D721Med (cell line): ENCODE measurements at places on chromosomes 5 and 9.
A peak's percentile ranks its signal among the peaks of the same experiment; 100 is the strongest.

- DNase-seq = no peak
Observed at GRCh38 chr9:79641070-79641469, 69.3 kb downstream of the TLE4 start.

DNA sequence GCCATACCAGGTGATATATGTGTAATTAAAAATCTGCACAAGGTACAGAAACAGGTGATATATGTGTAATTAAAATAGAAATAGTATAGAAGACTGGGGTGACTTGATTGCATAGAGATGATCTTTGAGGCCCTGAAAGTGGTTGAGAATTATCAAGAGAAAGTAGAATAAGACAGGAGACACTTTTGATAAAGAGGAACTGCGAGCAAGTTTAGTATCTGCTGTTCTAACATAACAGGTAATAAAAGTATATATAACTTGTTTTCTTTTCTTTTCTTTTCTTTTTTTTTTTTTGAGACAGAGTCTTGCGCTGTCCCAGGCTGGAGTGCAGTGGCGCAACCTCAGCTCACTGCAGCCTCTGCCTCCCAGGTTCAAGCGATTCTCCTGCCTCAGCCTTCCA, 5.4 kb downstream of the SNX2 start:
- no peak for DNase-seq

GRCh38 chr9:124088476-124088837, 76.9 kb downstream of the LHX2 start:
- no peak for DNase-seq

DNA sequence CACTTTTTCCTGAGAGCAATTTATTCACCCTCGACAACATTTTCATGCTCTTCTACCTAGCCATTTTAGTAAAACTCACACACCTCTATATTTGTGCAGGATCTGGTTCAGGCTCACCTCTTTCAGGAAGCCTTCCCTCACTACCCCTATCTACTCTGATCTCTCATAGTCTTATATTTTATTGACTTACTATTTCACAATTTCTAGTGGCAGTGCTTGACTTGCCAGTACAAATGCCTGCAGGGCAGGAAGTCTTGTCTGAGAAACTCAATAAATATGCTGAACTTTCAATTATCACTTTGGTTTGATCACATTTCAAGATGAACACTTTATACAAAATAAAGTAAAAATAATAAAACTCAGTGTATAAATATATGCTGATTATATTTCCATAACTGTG, 226.8 kb downstream of the CETN3 start:
- DNase-seq = no peak

GRCh38 chr9:111937781-111938426, 41.3 kb downstream of the UGCG start:
- no peak for DNase-seq

DNA sequence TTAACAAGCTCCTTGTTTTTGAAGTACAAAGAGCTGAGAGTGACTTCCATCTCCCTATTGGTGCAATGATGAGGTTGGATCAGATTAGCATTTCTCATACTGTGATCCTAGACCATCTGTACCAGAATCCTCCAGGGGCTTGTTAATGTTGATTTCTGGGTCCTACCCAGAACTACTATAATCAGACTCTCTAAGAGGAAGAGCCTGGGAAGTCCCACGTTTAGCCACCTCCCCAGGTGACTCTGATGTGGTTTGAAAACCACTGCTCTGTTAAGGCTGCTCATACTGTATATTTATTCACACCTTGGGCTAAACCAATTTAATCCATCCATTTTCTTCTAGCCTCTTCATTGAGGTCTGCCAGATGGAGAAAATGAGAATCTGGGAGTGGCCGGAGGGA, 49.6 kb upstream of the SMIM32 start:
- peak; percentile 28 for DNase-seq

DNA sequence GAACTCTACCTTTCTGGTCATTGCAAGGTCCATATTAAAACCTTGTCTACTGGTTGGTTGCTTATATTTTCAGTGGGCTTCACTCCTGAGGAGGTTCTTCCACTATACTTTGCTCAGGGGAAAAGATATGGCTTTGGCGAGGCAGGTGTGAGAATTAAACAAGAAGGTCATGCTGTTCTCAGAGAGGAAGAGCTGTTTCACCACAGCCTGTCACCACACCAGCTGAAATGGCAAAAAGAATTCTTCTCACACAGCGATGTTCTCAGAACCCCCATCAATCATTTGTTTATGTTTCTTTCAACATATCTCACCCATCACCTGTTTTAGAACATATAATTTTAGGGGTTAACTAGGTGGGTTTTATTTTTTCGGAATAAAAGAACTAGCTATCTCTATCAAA, 38.6 kb downstream of the CAPSL start:
- no peak for DNase-seq

DNA sequence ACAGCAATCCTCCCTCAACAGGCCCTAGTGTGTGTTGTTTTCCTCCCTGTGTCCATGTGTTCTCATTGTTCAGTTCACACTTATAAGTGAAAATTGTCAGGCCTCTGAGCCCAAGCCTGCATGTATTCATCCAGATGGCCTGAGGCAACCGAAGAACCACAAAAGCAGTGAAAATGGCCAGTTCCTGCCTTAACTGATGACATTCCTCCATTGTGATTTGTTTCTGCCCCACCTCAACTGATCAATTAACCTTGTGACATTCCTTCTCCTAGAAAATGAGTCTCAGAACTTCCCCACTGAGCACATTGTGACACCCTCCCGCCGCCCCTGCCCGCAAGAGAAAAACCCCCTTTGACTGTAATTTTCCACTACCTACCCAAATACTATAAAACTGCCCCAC, 17.4 kb upstream of the TRPC7 start:
- no peak for DNase-seq

DNA sequence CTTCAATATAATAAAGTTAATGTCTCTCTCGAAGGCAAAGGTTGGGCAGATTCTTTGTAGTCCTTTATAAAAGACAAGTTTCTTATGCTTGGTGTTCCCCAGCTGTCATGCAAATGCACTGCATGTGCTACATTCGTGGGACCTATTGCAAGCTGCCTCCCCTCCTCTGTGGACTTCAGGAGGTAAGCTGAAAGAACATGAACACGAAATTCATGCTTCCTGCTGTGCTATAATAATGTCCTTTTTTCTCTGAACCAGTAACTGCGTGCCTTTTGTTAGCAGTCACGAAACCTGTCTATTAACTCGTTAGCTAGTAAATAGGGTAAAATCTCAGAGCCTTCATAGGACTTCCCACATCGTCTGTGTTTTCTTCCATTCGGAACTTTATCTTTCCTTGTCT, 363.5 kb downstream of the CDH9 start:
- DNase-seq = no peak

DNA sequence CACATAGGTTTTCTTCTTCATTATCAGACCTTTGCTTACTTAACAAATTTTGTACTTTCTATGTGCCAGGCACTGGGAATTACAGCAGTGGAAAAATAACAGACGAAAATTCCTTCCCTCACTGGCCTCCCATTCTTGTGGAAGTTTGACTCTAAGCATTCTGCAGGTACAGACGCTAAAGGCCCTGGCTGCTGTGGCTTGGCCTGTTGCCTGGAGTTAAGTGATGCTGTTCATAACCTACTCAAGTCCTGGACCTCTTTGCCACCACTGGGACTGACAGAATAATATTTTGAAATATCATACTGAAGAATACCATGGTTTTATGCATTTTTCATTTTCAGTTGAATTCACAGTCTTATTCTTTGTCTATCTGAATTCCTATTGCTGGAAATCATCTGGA, 97.3 kb upstream of the SPATA31C2 start:
- no peak for DNase-seq

DNA sequence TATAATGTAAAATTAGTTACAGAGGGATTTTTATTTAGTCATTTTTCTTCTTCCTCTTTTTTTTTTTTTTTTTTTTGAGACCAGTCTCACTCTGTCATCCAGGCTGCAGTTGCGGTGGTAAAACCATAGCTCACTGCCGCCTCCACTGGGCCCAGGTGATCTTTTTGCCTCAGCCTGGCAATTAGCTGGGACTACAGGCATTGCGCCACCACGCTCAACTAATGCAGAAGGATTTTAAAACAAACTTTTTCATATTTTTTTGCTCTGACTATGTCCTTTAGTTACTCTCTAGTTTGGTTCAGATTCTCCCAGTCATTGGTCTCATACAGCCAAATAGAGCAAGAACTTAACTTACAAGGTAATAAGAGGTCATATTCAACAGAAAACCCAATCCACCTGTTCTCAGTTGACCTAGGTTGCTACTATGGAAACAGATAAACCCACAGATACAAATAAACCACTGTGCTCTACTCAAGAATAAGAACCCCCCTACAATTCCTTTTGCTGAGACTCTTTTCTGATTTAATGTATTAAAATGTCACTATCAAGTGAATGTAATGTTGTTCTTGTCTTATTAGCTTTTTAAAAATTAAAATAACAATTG, 50.1 kb upstream of the TTC39B start:
- DNase-seq = no peak

GRCh38 chr5:112064956-112065355, 308.0 kb upstream of the NREP start:
- no peak for DNase-seq

- no peak for DNase-seq
Observed at GRCh38 chr5:141903261-141903660, 20.4 kb upstream of the DELE1 start.

DNA sequence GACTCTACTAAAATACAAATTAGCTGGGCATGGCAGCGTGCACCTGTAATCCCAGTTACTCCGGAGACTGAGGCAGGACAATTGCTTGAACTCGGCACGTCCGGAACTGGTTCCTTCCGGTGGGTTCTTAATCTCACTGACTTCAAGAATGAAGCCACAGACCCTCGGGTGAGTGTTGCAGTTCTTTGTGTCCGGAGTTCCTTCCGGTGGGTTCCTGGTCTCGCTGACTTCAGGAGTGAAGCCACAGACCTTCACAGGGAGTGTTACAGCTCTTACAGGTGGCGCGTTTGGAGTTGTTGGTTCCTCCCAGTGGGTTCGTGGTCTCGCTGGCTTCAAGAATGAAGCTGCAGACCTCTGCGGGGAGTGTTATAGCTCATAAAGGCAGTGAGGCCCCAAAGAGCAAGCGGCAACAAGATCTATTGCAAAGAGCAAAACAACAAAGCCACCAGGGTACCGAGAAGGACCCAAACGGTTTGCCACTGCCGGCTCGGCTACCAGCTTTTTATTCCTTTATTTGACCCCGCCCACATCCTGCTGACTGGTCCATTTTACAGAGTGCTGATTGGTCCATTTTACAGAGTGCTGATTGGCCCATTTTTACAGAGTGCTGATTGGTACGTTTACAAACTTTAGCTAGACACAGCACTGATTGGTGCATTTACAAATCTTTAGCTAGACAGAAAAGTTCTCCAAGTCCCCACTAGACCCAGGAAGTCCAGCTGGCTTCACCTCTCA, 28.6 kb upstream of the SLC6A19 start:
- DNase-seq = no peak

DNA sequence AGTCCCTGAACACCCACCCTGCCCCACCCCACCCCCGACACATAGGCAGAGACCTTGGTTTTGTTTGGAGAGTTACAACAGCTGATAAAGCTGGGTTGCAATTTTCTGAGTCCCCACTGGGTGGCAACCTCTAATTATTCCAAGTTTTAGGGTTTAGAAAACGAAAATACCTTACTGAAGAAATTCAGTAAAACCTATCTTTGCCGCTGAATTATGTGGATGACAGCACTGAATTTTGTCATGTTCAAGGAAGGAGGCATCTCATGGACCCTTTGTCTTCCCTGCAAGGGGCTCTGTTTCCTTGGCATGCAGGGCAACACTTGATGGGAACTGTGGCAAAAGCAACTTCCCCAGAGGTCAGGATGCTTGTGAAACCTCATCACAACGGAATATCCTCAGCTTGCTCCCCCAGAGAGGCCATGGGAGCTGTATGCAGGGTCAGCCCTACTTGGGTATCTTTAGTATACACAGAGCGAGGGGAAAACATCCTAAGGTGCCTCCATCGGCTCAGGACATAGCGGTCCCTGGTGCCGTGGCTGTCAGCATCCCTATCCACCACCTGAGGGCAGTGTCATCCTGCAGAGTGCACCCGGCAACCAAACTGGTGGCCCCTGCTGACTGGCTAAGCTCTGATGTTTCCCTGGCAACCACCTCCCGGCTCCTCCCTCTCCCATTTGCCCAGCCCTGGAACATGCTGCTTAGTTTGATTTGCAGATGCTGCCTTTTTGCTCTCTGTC, 123.1 kb downstream of the RXRA start:
- DNase-seq = peak; percentile 100

- no peak for DNase-seq
Observed at GRCh38 chr9:72322259-72322658, 42.7 kb downstream of the ZFAND5 start.
